T1000 (cell line): ENCODE measurements at places on chromosomes 11 and 22.

- no peak for DNase-seq
Measured at GRCh38 chr11:3369366-3369765, 9.6 kb downstream of the ZNF195 start.

- DNase-seq = no peak
Measured at GRCh38 chr11:20501252-20501651, 98.2 kb upstream of the SLC6A5 start.

DNA sequence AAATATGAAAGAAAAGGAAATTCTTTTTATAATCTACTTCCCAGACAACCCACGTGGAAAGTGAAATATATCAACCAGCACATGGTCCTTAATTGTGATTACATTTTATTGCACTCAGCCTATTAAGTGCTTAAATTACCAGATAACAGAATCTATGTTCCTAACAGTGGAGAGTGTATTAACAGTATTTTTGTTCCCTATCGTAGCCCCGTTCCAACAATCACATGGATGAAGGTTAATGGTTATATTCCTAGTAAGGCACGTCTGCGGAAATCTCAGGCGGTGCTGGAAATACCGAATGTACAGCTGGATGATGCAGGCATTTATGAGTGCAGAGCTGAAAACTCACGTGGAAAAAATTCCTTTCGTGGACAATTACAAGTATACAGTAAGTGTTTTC is 626.1 kb upstream of the ARHGAP42 start:
- DNase-seq = no peak

GRCh38 chr11:57380975-57381374 is at the start of gene PRG3:
PRG3 (minus strand) TSS chr11:57381150; CDS start chr11:57380708, 442 bp downstream.
- no peak for DNase-seq

- DNase-seq = no peak
Measured at GRCh38 chr11:122804161-122804560, 34.1 kb upstream of the CRTAM start.

DNA sequence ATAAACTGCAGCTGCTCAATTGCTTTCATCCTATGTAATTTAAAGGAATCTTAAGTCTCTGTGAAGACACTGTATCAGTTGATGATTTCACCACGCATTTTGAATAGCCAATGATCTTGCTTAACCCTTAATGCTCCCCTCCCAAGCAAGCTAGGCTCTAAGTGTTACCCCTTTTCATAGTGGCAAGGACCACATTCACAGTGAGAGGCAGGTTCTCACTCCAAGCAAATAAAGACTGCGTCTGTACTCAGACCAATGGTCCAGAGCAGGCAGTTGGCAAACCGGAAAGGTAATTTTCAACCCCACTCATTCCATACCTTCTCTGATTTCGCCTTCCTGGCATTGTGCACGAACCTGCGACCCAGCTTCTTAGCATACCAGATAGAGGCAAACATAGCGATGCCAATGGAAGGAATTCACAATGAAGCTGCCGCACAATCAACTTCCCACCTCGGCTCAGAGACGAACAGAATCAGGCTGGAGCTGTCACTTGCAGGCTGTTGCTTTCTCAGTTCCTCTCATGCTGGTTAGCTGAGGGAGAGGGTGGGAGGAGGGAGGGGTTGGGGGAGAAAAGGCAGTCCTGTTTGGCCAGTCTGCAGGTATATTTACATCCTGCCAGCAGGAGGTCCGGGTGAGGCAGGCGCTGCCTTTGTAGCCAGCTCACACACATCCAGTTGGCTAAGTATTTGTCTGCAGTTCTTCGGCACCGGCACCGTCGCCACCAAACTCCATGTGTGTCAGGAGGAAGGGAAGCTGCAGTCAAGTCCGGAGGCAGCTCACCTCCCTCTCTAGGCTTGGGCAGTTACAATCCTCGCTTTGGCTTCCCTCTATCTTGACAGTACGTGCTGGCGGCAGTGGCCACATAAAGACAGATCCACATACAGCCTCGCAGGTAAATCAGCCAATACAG is 1151.2 kb upstream of the CCDC90B start:
- no peak for DNase-seq

DNA sequence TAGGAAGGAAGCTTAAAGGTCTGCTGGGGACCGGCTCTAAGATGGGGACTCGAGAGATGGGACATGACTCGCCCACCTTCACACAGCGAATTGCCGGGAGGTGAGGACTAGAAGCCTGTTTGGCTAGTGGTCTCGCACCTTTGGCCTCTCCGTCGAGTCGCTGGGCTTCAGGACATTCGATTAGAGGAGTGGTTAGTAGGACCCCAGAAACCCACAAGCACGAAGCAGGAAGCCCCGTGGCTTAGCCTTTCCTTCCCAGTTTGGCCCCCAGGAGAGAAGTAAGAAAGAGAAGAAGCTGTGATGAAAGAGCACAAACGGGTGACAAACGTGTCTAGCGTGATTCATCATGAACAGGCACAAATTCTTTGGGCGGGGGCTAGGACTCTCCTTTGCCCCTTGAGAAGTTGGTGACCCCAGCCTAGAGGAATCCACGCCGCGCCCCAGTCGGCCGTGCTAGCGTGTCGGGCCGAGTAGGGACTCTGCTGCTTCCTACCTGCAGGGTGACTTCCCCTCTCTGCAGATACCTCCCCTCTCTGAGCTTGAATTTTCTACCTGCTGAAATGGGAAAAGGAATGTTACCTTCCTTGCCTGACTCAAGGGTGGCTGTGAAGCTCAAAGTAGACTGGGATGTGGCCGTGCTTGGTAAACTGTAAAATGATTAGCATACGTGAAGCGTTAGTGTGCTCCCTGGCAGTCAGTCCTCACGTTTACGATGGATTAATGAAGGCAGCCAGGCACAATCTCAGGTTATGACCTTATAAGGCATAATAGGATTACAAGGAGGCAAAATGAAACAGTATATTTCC is 1.1 kb upstream of the ADM start:
- DNase-seq = no peak

DNA sequence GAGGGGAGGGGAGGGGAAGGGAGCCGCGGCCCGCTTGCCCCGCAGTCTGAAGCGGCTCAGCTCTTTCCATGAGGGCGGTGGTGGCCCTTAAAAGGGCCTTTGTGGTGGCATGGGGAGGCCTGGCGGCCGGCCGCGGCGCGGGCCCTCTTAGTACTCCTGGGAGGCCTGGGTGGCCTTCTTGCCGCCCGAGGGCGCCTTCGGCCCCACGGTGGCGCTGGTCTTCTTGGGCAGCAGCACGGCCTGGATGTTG is 6.9 kb downstream of the DPAGT1 start:
- DNase-seq = no peak

DNA sequence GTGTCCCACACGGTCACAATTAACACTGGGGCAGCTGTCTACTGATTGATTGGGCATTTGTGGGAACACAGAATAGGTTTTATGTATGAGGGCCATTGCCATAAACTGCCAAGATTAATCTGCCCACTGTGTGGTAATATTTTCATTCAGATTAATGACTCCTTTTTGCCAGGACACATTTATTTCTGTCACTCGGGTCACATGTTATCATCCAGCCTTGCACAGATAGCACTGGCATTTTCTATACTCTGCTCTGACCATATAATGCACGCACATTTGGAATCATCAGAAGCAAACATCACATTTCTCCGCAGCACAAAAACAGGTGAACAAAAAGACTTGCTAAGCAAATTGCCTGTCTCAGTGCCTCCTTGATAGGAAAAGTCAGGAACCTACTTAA is 138.3 kb downstream of the CADM1 start:
- no peak for DNase-seq

- no peak for DNase-seq
Measured at GRCh38 chr11:124961972-124962609, 8.1 kb downstream of the CCDC15 start.

DNA sequence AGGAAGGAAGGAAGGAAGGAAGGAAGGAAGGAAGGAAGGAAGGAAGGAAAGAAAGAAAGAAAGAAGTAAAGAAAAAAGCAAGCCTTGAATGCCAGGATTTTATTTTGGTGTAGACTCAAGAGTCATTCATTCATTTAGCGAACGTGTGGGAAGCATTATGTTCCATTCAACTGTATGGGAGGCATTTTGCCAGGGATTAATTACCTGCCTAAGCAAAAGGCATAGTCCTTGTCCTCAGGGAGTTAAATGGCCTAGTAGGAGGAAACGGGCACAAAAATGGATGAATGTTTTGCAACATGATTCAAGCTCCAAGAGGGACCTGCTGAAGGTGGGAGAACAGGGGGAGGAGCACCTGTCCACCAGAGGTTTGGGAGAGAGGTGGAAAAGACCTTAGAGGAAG is 16.2 kb upstream of the ZNRF3 start:
- DNase-seq = no peak

DNA sequence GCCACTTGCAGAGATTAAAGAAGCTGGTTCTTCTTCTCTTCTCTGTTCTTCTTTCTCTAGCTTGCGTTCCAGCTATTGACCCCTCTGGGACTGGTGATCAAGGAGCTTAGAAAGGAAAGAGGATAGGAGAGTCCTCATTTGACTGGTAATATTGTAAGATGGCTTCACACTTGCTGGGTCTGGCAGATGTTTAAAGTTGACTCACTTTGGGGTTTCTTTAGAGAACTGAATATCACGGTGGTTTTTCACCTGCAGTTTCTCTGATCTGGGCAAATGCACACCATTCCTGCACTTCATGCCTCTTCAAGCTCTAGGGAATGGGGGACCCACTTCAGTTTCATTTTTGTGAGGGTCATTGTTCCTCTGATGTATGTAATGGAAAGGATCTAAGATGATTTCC is 41.8 kb upstream of the DEUP1 start:
- no peak for DNase-seq

GRCh38 chr11:122177238-122177637 is 61.2 kb upstream of the BLID start:
- DNase-seq = no peak

DNA sequence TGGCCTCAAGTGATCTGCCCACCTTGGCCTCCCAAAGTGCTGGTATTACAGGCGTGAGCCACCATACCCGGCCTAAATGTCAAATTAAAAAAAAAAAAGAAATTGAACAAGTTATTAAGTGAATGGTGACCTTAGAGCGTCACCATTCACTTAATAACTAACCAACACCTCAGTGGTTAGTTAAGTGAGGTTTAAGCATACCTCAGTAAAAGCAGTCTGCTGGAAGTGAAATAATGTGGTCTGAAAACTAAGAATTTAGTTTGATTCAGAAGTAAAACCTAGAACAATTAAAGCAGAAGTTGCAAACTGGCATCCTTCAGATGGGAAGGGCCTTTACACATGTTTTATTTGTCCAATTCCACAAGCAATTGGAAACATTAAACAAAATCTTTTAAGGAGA is 71.5 kb downstream of the FCHSD2 start:
- DNase-seq = no peak

DNA sequence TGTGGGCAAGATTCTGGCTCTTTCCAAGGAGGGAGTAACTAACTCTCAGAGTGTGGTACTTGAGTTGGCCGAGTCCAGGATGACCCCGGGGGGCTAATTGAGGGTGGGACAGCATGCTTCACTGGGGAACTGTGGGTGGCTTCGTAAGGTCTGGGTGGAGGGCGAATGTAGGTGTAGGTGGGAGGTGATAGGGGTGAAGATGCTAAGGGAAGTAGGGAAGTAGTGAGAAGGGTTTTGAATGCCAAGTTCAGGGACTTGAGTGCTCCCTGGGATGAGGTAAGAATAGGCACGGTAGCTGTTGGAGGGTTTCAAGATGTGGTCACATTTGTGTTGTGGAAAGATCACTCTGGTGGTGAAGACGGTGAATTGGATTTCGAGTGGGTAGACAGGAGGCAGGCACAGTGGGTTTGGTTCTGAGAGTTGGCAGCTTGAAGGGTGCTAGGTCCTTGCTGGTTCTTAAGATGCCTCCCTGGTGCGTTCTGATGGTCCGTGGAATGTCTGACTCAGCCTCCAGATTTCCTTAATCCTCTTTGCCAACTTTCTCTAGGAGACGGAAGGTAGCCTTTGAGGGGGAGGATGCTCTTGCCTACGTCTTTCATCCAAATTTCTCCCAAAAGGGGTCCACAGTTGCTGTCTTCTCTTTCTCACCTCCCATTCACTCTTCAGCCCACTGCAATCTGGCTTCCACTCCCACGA is 2.5 kb upstream of the DNAL4 start:
- no peak for DNase-seq

- DNase-seq = no peak
Measured at GRCh38 chr11:71147331-71147730, 105.0 kb downstream of the SHANK2 start.

DNA sequence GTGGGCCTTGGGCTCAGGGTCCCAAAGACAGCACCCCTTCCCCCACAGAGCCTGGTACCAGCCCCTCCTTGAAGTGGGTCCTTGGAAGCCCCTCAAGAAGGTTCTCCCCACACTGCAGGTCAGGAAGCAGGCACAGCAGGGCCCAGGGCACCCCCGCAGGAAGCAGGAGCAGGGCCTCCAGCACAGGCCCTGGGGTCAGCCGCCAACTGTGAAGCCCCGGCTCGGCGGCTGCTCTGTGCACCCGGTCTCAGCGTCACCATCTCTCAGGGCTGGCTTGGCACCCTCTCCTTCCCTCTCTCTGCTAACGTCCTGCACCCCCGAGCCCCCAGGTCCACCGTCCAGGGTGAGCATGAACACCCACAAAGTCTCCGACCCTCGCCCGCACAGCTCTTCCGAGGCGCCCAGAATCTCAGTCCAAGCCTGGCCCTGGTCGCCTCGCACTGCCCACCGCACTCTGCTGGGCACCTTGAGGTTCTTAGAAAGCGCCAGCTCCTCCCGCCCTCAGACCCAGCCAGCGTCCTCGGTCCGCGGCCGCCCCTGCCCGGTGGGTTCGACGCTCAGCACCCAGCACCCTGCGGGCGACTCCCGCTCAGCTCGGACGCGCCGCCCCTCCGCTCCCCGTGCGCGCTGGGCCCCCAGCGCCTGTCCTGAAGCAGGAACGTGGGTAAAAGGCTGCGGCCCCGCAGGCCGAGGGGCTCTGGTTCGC is 1.4 kb upstream of the SIGIRR start:
- no peak for DNase-seq

DNA sequence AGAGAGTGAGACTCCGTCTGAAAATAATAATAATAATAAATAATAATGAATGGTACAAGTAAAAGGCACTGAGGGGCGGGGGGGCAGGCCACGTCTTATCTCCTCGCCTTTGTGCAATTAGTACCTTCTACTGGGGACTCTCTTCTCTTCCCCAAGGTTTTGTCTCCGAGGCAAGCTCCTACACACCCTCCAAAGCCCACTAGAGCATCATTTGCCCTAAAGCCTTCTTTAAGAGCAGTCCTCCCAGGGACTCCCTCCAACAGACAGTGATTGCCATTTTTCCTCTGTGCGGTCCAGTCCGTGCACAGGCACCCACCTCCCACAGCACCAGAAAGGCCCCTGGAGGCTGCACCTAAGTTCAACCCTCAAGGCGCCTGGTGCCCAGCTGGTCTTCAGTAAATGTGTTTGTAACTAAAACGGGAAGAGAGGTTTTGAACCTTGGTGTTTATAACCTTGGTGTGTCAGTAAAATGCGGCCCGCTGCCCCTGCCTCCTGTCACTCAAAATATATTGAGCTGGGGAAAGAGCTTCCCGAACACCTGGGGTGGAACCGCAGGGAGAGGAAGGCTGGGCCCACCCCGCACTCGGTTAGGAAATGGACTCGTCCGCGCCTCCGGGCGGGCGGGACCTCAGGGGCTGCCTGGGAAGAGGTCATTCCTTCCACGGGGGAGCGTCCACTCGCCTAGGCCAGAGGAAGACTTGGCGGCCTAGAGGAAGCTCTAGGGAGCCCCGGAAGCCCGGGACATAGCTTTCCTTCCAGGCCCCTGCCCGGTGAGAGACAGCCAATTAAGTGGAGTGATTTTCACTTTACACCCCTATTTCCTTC is 4.7 kb upstream of the KDELR3 start:
- DNase-seq = no peak
